ENCODE measurements at places on chromosomes 11 and 22.
A peak's percentile ranks its signal among the peaks of the same experiment; 100 is the strongest.

DNA sequence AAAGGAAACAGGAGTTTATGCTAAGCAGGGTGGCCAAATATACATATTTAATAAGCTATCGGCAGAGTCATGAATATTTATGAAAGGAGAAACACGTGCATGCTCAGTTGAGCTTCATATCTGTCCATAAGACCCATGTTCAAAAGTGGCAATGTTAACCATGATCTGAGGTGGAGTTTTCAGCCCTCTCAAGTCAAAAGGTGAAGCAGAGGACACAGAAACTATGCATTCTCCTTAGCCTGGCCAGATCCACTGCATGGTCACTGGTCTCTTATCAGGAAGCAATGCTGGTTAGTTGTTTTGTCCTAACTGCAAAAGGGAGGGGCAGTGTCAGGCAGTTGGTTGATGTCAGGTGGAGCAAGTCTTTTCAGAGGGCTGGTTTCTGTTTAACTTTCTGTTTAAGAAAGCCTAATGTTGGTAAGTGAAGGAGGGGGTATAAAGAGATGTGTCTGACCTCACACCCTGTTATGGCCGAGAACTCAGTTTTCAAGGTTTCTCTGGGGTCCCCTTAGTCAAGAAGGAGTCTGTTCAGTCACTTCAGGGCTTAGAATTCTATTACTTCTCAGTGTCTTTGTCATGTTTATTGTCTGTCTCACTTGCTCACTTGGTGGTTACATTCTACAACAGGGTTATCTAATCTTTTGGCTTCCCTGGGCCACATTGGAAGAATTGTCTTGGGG lies 5.5 kb upstream of the SELENOH start:
- DNase-seq: no peak

DNA sequence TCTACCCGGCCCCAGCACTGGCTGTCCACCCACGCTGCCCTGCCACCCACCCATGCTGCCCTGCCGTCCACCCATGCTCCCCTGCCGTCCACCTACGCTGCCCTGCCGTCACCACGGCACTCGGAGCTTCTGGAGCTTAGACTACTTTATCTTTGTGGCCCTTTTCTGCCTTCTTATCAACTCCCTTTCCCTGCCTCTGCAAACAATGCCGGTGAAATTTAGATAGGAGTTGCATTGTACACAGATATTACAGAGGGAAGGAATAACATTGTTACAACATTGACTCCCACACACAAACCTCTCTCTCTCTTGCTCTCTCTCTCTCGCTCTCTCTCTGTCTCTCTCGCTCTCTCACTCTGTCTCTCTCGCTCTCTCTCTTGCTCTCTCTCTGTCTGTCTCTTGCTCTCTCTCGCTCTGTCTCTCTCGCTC lies 33.7 kb upstream of the BRSK2 start:
- no peak for DNase-seq

- DNase-seq: no peak
These were observed 60.5 kb downstream of the MORC2 start for GRCh38 chr22:30908051-30908461.

GRCh38 chr22:42664976-42665831 lies 16.0 kb upstream of the CYB5R3 start:
- no peak for DNase-seq

DNA sequence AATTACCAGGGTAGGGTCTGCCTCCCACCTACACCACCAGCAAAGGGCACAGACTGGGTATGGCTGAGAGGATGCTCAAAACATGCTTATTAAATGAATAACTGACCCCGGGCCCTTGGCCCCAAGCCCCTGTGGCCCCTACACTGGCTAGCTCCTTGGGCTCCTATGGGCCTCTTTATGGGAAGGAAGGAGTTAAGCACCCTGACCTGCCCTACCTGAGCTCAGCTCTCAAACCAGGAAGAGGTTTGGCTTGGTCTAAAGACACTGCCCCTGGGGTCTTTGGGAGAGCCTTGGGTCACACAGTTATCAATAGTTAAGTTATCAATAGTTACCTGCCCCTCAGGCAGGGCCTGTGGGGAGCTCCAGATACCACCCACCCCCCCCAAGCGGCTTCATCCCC lies 1.2 kb downstream of the USH1C start:
- no peak for DNase-seq

DNA sequence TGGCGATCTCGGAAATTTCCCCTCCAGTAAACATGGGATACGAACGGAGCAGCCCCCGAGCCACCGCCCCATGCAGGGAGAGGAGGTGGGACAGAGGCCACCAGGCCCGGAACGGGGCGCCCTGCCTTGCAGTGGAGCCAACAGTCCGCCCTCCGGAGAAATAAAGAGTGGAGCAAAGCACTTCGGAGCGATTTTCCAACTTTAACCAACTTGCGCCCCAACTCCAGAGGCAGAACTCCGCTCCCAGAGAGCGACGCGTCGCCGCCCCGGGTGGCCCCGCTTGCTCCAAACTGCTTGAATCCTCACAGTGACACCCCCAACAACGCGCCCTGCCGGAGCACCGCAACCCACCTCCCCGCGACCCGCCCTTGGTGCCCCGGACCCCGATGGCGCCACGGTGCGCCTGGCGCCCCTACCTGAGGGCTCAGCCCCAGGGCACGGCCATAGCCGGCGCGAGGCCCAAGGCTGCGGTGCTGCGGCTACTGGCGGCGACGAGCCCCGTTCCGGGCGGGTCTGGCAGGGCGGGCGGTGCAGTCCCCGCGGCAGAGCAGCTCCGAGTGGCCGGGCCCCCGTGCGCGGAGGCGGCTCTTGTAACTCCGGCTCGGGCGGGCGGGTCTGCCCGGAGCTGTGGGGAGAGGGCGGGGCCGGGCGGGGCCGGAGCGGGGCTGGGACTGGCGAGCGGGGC lies at the start of gene AHNAK:
TSS of gene AHNAK (minus strand) at position 563 of the 685 bp plus-strand sequence. CDS start 10,708 bp downstream, outside the sequence.
- no peak for DNase-seq

- DNase-seq: peak; percentile 2
These were observed 2.0 kb upstream of the LMO2 start for GRCh38 chr11:33893711-33894397.

DNA sequence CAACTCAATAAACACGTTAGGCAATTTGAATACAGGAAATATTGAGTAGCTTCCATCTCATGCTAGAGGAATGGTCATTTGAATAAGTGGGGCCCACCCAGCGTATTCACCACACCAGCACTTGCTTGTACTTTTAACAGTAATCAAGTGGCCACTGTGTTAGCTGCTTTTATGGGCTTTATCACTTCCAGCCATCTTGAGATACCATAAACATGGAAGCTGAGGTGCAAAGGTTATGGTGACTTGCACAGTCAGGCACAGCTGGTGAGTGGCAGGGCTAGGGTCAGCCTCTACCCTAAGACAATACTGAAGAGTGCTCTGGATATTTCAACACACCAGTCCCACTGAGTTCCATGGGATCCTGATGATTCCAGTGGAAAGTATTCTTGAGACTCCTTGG lies 6.7 kb downstream of the JOSD1 start:
- no peak for DNase-seq

- DNase-seq: no peak
These were observed 40.8 kb downstream of the ELFN2 start for GRCh38 chr22:37386441-37386840.

DNA sequence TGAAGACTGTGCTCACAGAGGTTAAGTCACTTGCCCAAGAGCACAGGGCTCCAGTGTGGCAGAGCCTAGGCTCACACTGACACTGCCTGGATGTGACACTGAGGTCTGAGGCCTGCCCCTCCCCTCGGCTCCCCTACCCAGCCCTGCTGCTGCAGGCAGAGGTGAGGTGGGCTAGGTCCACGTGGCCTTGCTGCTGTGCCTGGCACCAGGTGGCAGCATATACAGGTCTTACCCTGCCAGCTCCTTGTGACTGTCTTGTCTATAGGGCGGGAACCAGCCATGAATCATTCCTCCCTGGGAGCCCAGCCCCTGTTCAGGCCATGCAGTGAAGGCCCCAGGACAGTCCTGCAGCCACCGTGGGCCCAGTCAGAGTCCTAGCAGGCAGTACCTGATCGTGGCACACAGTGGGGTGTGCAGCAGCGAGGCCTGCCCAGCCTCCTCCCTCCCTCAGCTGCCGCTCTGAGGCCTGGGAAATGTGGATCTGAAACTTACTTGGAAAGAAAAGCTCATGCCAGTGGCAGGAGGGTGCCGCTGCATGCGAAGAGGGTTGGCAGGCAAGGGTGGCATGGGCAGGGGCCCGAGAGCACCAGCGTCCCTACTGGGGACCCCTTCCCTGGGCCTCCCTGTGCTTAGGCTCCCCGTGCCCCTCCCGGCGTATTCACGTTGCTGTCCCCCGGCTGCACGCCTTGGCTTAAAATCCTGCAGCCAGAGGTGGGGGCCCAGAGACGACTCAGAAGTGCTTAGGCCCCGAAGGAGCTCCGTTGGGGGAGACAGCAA lies 1.2 kb upstream of the CERK start:
- DNase-seq: no peak

DNA sequence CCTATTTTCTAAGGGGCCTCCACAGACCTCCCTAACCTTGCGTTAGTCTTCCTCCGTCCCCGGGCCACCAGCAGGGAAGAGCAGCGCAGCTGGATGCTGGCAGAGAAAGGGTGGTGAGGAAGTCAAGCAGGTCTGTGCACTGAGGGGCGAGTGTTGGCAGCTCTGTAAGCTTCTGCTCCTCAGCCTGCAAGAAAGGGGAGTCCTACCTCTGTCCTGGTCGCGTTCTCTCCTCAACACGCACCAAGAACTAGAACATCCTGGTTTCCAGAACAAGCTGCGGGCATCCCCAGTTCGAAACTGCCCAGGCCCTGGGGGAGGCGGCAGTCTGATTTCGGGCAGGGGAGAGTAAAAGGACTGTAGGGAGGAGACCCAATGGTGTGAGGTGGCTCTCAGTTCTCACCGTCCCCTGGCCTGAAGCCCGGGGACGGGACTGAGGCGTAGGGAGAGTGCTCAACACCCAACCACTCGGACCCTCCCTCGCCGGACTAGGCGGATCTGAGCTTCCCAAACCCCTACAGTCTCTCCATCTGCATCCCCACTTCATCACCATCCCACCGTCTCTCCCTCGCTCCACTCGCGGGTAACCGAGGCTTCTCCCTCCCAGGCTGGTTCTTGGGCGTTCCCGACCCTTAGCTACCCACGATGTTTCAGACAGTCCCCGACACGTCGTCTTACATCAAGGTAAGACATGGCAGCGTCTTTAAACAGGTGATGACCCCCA lies 7.7 kb upstream of the FLI1 start:
- no peak for DNase-seq

- DNase-seq: peak; percentile 80
These were observed at the start of gene UPK2 for GRCh38 chr11:118956094-118956846. UPK2 (plus strand) TSS chr11:118956298; CDS start chr11:118956351, 53 bp downstream.

DNA sequence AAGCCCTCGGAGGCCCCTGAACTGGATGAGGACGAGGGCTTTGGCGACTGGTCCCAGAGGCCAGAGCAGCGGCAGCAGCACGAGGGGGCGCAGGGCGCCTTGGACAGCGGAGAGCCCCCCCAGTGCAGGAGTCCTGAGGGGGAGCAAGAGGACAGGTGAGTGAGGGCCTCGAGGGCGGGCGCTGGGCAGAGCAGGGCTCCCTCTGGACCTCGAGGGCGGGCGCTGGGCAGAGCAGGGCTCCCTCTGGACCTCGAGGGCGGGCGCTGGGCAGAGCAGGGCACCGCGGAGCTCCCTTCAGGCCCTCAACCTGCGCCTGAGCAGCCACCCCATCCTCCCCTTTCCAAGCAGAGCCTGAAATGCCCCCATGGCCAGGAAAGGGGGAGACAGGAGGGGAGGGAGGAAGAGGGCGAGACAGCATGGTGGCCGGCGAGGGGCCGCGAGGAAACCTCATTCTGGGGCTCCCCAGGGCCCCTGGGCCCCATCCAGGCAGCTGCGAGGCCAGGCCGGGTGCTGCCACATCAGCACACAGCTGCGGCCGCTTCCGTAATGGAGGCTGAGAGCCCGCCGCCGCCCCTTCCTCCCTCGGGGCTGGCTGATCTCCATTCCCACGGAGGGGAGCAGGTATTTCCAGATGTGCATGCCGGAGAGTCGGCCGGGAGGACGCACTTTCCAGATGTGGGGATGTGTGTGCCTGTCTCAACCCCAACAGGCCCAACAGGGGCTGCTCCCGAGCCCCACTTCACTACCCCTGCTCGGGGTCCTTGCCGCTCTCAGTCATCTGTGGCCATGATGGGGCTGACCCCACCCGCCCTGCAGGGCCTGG lies 10.0 kb downstream of the PRR33 start:
- no peak for DNase-seq

All from stimulated activated CD4-positive, alpha-beta T cell treated with anti-CD3 and anti-CD28 coated beads, TNF-alpha, amount 100 ng/mL, for 1 hour (primary cell).